Activated CD4-positive, alpha-beta T cell treated with anti-CD3 and anti-CD28 coated beads, Interleukin-2, Interleukin-6, amounts not matched to agents 100 ng/mL and 50 ng/mL, durations not matched to agents 16 hours and 8 hours (primary cell): ENCODE measurements at places on chromosomes 7 and 10.

DNA sequence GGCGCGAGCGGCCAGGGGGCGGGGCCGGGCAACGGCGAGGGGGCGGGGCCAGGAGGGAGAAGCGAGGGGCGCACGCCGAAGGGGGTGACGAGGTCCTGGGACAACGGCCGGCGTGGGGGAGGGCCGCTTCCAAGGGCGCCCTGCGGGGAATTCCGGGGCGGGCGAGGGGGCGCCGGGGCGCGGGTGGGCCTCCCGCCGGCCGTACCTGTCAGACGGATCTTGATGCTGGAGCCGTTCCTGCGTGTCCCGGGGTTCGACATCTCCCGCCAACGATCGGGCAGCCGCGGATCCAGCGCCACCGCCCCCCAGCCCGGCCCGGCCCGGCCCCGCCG, 421 bp downstream of the SMURF1 start:
- no peak for DNase-seq

DNA sequence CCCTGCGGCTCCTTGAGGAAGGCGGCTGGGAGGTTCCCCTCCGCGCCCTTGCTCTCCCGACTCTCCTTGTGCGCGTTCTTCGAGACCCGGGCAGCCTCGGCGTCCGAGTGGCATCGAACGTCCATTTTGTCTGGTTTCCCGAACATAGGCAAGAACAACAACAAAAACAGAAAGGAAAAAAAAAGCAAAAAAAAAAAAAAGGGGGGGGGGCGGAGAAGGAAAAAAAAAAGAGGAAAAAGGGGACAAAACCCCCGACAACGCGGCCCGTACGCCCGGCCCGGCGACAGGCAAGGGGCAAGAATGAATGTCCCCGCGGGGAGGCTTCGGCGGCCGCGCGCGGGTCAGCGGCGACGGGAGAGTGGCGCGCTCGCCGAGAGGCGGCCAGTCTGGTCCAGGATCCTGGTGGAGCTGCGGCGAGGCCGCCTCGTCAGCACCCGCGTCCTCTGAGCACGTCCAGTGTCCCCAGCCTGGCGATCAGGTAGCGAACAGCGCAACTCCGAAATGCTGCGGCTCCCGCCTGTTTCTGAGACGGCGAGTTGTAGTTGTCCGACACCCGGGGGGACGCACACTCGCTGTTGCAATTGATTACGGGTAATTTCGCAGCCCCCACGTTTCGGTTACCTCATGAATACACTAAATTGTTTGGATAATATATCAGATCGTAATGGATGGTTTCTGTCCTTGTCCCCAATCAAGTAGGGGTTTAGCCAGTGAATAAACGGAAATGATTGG, at the start of gene VAX1:
Gene VAX1 (minus strand): TSS at position 360 of the 732 bp plus-strand sequence. CDS start 214 bp downstream, at position 146.
- no peak for DNase-seq

- no peak for DNase-seq
Observed at GRCh38 chr7:134365341-134366054, 48.8 kb upstream of the SLC35B4 start.

DNA sequence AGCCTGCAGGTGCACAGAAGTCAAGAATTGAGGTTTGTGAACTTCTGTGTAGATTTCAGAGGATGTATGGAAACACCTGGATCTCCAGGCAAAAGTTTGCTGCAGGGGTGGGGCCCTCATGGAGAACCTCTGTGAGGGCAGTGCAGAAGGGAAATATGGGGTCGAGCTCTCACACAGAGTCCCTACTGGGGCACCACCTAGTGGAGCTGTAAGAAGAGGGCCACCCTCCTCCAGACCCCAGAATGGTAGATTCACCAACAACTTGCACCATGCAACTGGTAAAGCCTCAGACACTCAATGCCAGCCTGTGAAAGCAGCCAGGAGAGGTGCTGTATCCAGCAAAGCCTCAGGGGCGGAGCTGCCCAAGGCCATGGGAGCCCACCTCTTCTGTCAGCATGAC, 205.8 kb downstream of the CCSER2 start:
- DNase-seq = no peak

- DNase-seq = no peak
Observed at GRCh38 chr10:30215623-30216022, 133.5 kb downstream of the MTPAP start.

GRCh38 chr10:110042181-110042580, 34.4 kb downstream of the ADD3 start:
- DNase-seq = no peak

GRCh38 chr7:127995156-127995880, 35.9 kb downstream of the LRRC4 start:
- no peak for DNase-seq

DNA sequence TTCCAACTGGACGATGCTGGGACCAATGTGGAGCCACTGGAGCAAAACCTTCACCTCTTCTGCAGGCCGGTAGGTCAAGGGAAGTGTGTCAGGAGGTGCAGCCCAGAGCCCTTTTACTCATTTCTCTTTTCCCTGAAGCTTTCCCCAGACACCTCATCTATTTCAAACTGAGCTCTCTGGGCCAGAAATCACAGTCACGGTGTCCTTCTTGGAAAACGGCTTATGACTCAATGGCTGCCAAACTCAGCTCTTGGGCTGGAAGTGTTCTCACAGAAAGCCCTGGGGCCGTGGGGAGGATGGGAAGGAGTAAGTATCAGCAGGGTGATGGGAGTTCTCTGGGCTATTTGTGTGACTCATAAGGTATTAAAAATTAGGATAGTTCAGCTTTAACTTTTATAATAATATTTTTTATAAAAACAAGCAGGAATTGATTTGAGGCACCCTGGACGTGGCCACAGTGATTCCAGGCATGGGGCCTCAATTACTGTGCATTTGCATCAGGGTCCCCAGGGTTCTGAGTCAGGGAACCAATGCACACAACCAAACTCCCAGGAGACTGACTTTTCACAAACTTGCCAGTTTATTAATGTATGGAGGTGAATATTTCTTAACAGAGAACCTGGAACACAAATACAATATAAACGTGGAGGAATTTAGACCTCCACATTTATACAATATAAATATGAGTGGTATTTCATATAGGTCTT, 187.4 kb upstream of the TMEM72 start:
- no peak for DNase-seq
